ENCODE measurements at places on chromosomes 6 and 20.

DNA sequence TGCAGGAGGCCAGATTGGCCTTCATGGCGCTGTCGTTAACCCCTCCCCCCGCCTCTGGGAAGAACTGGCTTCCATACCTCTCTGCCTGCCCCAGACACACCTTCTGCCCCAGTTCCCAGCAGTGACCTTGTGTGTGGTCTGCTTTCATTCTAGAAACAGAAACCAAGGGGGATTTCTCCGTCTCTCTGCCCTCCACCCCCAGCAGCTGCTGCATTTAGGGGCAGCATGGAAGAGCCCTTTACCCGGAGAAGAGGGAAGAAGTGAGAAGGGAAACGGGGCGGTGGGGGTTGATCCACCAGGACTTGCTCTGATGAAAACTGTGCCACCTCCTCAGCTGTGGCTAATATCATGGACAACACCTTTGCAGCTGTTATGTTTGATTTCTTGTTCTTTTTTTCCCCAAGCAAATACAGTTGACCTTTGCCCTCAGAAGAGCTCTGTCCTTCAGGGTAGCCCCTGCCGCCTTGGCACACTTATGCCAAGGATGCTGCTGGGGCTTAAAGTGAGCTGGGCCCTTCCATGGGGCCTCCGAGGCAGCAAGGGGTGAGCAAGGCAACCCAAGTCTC is 6.1 kb downstream of the GLP1R start:
- DNase-seq = no peak

DNA sequence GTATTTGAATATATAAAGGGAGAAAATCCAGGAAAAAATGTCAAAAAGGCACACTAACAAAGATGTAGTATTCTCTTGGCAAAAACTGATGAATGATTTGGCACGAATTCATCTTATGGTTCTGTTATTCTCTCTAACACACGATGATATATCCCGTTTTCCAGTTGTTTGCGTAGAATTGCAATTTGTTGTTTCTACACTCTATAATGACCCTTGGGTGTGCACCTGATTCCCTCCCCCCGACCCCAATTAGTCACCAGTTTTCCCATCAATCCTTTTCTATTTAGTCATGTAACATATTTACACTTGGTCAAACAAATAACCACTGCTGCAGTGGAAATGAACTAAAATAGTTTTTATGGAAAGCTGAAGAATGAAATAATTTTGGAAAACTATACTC is 1.5 kb upstream of the ARID1B start:
- no peak for DNase-seq

DNA sequence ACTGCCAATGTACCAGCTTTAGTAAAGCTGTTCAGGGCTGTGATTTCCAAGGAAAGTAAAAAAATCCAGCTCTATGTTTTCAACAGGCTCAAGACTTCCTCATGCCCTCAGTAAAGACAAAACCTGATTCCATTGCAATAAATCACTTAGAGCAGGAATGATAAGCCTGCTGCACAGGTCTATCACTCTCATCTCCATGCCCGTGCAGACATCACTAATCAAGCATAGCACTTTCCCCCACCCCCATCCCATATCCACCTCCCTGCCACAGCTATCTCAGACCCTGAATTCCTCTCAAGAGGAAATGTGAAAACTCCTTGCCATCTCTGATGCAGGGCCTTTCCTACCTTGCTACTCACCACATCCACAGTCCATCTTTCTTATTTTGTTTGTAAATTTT is 554.9 kb downstream of the MAFB start:
- no peak for DNase-seq

GRCh38 chr20:21357844-21358243 is 39.5 kb downstream of the NKX2-4 start:
- no peak for DNase-seq

DNA sequence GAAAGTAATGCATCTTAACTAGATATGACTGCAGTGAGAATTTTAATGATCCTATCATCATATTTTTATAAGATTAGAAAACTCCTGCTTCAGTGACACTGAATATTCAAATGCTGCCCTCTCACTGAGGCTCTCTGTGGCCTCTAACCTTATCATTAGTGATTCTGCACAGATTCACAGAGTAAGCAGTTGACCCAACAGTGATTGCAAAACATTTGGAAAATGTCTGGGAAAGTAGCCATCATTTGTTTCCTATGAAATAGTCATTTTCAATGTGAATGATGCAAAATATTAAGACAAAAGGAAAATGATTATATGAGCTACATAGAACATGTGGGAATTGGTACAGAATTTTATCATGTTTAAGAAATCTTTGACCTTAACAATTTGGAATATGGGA is 210.3 kb downstream of the TBX18 start:
- no peak for DNase-seq

- DNase-seq = no peak
These were observed 151.9 kb upstream of the COL21A1 start for GRCh38 chr6:56399250-56399671.

DNA sequence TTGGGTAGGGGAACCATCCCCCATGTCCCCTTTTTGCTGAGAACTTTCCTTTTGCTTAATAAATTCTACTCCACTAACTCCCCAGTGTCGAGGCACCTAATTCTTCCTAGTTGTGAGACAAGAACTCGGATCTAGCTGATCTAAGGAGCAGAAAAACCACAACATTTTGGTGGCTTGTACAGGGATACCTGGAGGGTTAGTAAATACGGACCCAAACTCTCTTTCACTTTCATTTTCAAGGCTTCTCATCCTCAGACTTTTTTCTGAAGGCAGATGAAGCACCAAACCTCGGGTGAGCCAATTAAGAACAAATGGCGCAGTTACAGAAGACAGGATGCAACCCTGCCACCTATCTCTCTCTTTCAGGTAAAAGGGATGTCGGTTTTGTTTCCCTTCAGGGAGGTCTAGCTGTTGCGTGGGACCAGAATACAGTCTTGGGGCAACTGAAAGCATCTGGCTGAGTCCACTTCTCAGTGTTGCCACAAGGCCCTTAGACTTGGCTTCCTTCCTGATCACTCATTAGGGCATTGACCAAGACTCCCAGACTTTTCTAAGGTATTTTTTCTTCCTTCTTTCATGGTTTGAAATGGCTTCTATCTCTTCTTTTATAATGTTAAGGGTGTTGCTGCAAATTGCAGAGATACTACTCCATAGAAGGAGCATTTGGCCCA is 11.1 kb upstream of the HTR1B start:
- DNase-seq = no peak

DNA sequence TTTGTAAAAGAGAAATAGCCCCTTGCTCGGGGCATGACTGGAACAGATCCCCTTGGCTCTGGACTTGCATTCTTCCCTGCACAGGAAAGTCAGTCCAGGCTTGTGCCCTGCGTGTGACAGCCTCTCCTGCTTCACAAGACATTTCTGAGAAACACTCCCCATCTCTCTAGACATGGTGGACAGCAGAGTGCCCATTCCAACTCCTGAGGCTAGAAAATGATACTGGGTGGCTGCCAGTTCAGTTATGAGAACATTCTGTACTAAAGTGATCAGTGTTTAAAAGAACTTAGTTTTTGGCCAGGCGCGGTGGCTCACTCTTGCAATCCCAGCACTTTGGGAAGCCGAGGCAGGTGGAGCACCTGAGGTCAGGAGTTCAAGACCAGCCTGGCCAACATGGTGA is 41.3 kb downstream of the TGM3 start:
- no peak for DNase-seq

DNA sequence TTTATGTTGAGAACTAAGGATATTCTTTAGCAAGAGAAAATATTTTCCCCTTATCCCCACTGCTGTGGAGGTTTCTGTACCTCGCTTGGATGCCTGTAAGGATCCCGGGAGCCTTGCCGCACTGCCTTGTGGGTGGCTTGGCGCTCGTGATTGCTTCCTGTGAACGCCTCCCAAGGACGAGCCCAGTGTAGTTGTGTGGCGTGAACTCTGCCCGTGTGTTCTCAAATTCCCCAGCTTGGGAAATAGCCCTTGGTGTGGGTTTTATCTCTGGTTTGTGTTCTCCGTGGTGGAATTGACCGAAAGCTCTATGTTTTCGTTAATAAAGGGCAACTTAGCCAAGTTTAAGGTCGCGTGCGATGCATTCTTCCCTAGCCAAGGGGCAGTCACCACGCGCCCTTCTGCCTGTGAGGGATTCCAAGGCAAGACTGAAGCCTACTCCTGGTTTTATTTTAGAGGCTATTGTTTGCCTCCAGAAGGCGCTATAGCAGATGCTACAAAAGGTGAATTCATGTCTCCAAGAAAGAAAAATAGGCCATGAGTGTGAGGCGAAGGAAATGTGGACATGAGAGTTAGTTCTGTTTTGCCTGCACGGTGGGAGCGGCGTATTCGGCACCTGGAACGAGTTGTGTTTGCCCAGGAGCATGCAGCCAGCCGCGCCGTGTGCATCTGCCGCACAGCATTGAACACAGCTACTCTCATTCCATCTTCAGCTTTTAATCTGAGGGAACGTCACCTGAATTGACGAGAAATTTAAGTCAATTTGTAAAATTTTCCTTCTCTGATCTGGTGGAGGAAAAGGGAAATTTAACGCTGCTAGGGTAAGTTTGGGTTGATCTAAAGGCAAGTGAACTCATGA is 40.3 kb upstream of the IRF4 start:
- no peak for DNase-seq

- no peak for DNase-seq
These were observed 10.6 kb upstream of the IFT52 start for GRCh38 chr20:43579861-43580793.

DNA sequence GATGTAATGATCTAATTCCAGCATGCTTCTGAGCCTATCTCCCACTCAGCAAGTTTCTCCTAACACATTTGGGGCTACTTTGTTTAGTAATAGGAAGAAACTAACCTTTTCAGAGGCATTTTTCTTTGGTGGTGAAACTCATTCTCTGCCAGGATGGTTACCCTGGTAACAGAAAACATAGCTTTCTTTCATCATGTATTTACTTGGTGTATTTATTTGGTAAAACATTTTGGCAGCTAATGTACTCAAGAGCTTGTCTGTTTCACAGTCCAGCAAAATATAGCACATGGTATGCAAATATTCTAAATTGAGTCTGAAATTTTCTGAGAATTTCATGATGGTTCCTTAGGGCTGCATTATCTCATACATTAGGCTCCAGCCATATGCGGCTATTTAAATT is 100.0 kb downstream of the SLC35B3 start:
- DNase-seq = no peak

DNA sequence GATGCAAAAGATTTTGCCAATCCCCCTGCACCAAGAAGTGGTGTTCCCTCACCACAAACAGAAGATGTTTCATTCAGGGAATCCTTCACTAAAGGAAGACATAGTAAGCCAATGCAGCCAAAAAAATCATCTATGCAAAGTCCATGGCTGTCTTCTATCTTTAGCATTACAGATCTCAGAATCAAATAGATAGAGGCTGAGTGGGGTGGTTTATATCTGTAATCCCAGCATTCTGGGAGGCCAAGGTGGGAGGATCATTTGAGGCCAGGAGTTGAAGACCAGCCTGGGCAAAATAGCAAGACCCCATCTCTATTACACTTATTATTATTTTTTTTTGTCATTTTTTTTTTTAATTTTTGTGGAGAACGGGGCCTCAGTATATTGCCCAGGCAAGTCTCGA is 32.9 kb upstream of the ZNF217 start:
- no peak for DNase-seq

DNA sequence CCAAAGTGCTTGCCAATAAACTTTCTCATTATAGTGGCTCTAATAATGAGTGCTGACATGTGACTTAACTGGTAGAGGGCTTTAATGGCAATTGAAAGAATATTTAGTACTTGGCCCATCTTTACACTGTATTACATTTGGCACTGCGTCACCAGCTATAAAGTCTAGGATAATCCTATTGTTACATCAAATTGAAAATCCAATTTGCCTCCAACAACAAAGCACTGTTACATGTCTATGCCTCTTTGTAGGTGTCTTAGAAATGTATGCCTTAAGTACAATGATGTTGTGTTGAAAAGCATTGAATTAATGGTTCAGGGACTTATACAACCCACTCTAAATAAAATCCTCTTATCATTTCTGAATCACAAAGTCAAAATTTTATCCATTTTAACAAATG is 420.4 kb upstream of the JAG1 start:
- DNase-seq = no peak

- no peak for DNase-seq
These were observed 56.2 kb upstream of the EDN1 start for GRCh38 chr6:12233693-12234571.

GRCh38 chr20:1206366-1207148 is 3.3 kb downstream of the C20orf202 start:
- no peak for DNase-seq

DNA sequence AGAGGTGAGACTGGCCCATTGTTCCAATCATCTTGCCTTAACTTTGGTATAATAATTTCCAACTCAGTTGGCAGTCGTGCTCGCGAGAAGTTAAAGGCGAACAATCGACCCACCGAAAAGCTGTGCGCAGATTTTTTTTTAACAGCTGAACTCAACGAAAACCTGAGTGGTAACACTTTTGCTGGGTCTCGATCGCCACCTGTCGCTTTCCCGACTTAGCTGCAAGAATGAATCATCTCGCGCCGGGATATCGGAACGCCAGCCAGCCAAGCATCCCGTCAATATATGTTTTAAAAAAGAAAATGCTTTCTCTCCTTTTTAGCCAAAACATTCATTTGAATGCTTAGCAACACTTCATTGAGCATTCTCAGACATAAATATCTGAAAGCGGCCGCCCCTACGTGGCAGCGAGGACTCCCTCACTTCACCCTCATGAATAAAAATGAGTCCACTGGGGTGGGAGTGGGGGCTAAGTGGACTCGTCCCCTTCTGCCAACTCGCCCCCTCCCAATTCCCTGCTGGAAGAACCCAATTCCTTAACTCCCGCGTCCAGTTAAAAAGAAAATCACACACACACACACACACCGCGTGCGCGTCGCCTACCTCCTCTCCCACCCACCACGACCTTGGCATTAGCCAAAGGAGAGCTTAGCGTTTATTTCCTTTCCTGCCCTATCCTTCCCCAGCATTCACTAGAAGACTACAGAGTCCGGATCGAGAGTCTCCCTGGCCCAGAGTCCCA is 1.5 kb downstream of the COL12A1 start:
- no peak for DNase-seq

DNA sequence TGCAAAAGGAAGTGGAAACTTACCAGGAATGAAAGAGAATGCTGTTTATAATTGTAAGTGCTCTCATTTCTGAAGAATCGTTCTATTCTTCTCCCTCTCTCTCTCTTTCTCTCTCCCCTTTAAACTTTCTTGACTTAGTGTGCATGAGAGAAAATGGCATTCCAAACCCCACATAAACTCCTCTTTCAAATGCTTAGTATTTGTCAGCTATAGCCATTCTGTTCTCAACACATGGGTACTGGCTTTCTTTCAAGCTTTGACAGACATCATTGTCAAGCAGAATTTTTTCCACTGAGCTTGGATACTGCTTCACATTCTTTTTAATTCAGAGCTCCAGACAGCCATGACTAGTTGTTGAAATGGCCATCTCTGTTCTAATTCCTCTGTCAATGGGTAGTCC is 51.1 kb upstream of the PREP start:
- DNase-seq = no peak

DNA sequence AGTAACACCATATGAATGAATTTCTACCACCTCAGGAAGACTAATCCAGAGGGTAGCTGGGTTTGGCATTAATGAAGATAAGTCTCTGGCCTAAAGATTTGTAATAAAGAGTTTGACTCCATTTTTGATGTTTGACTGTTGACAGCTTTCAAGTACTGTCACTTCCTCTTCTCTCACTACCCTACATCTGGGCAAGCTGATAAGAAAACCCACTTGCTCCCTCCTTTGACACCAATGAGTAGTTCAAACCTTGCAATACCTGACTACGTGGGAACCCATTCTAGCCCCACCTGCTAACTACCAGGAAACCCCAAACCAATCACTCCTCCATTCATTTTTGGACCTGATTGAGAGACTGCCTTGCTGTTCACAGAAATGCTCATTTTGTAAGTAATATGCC is 621.5 kb downstream of the TENT5A start:
- no peak for DNase-seq

GRCh38 chr20:36824142-36824940 is 50.8 kb upstream of the DSN1 start:
- no peak for DNase-seq

Data from activated CD4-positive, alpha-beta T cell treated with anti-CD3 and anti-CD28 coated beads, Interleukin-2, amount 50 U/mL, for 24 hours (primary cell).